ENCODE measurements at places on chromosomes 7 and 10.

- DNase-seq = no peak
Observed at GRCh38 chr10:33858326-33858725, 523.9 kb upstream of the NRP1 start.

GRCh38 chr7:44634187-44634838, 27.9 kb downstream of the OGDH start:
- no peak for DNase-seq

DNA sequence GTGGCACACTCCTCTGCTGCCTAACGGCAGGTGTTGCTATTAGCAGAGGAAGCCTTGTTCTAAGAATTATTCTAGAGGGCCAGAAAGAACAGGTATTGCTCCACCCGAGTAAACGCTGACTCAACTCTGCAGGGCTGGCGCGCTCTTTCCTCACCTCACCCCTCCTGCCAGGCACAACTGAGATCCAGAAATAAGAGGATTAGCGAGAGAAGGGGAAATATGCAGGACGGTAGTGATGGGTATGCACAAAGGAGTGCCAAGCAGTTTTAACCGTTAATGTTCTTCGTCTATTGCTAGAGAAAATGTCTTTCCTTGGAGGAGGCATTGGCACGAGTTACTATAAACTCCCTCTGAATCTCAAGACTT, 369 bp upstream of the SCIN start:
- DNase-seq = peak; percentile 34

DNA sequence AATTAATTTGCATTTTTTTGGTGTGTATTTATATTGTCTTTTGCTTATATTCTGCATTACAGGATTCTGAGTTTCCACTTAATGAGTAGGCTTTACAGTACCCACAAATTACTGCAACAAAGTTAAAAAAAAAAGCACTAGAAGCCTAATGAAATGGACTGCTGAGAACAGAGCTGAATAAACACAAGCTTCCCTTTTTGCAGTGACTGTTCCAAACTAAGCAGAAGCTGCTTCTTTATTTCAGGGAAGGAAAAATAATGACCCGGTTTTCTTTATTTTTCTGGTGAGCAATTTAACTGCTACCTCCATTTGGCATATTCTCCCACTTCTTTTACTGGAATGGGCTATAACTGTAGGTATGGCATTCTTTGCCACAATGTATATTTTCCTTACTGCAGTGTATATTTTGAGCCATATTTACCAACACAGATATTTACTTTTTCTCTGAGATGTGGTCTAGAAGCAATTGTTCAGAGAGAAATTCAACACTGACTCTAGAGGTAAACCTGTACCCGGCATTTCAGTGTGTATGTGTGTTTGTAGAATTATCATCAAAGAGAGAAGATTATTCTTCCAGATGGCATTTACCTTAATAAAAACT, 56.9 kb downstream of the HDAC9 start:
- DNase-seq = no peak

DNA sequence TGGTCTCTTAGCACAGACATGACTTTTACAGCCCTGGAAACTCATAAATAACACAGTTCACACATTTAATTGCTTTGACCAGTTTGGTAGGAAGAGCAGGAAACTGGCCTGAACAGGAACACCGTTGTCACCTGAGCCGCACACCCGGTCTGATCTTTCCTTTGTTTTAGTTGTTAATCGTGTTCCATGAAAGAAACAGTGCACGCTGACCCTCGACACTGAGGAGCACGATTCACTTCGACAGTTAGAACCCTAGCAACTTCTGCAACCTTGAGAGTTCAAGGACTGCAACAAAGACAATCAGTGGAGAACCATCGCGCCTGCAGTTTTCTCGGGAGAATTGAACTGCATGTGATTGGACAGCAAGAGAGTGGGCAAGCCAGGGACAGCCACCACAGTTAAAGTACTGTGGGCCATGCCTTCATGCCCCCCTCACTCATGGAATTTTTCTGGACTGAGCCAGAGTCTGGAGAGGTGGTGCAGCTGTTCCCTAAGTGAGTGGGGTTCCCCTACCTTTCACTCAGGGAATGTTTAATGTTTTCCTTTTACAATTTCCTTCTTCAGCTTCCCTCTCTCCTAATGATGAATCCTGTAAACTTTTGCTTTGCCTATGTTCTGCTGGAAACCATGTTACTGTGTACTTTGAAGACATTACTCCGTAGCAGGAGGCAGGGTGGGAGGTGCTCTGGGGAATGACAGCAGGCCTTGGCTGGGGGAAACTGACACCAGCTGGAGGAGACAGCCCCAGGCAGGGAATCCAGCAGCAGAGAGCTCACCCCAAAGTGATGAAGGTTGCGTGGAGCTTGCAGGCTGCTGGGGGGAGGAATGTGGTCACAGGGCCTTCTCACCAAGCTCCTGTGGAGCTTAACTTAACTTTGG, 198.7 kb downstream of the ZNF438 start:
- DNase-seq = no peak

GRCh38 chr10:113493882-113494301, 59.0 kb upstream of the HABP2 start:
- no peak for DNase-seq

DNA sequence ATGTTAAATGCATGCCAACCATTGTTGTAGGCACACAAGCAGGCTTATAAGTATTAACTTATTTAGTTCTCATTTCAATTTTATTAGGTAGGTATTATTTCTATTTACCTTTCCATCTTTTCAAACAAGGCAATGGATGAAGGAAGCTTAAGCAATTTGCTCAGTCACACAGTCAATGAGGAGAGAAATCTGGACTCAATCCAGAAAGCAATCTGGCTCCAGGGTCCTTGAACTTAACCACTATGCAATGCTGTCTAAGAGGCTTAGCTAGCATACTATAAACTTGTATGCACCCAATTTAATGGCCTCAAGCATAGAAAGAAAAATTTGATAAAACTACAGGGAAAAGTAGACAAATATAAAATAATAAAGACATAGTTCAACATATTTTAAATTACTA, 88.6 kb downstream of the VWDE start:
- DNase-seq = peak; percentile 41

- peak; percentile 30 for DNase-seq
Observed at GRCh38 chr7:35248576-35249536, 5.0 kb downstream of the TBX20 start.

- no peak for DNase-seq
Observed at GRCh38 chr7:16795624-16796023, 9.2 kb downstream of the AGR2 start.

DNA sequence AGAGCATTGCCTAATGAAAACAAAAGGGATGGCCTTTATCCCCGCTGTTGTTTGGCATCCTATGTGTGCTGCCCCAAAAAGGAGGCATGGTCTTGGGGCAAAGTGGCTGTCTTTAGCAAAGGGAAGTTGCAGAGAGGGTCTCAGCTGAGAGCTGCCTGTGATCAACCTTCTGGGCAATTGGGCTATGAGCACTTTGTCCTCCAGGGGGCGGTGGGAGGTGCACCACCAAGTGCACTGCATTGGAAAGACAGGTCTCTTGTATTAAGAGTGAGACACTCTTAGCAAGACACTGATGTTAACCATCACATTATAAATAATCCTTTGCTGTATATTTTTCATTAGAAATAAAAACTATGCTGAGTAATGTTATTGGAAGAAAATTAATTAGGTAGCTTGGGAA, 314.8 kb downstream of the POM121L12 start:
- peak; percentile 72 for DNase-seq

DNA sequence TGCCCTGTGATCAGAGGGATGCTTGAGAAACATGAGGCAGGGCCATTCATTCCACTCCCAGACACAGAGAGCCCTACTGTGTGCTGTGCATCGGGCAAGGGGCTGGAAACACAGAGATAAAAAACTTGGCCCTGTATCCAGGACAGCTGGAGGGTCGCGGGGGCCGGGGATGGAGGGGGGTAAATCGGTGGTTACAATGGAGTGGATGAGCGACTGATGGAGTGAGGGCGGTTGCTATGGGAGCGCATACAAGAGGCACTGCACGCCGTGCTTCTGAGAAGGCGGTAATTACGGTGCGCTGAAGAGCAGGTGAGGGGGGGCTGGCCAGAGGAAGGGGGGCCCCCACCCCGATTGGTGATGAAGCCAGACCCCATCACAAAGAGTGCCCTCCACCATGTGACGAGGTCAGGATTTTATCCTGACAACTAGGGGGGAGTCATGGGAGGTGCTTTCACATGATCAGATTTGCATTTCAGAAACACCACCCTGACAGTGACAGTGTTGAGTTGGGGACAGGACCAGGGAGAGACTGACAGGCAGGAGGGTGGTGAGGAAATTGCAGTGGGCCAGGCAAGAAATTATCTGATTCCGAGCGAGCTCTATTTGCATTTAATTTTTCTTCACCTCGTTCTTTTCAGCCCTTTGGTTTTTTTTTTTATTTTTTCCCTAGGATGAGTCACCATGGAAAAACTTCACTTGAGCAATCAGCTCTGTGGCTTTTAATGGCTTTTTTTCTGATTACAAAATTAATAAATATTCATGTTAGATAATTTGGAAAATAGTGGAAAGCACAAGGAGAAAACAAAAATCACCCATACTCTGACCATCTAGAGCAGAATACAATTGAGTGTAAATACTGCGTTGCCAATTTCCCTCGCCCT, 7.8 kb downstream of the CPA5 start:
- DNase-seq = no peak
